ENCODE measurements at places on chromosomes 5 and 9. TPM values are rescaled to one million over a fixed set of nuclear protein-coding genes. Genes with fewer than 3 reads are reported as not detected.
A peak's percentile ranks its signal among the peaks of the same experiment; 100 is the strongest.

GRCh38 chr5:150487199-150488061 lies 20.5 kb upstream of the NDST1 start:
- no peak for DNase-seq

DNA sequence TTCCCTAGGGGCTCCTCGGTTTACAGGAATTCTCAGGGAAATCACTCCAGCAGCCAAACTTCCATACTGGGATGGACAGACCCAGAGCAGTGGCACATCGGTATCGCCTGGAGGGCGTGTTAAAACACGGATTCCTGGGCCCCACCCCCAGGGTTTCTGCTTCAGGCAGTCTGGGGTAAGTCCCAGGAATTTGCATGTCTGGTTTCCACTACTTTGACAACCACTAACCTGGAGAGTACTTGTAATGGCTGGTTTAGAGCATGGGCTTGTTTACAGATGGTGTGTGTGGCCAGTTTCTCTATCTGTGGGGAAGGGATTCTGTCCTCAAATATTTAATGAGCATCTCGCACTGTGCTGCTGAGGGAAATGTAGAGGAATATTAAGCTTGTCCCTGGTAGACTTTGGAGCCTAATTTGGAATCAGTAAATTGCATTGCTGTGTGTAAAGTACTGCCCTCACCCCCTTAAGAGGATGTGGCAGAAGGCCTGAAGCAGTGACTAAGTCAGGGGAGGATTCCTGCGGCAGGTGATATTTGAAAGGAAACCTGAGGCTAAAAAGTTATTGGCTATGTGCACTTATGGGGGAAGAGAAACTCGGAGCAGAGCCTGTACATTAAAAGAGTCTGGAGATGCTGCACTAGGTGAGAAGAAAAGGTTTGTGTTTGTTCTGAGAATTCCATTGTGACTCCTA lies 18.6 kb upstream of the TJP2 start:
- no peak for DNase-seq

DNA sequence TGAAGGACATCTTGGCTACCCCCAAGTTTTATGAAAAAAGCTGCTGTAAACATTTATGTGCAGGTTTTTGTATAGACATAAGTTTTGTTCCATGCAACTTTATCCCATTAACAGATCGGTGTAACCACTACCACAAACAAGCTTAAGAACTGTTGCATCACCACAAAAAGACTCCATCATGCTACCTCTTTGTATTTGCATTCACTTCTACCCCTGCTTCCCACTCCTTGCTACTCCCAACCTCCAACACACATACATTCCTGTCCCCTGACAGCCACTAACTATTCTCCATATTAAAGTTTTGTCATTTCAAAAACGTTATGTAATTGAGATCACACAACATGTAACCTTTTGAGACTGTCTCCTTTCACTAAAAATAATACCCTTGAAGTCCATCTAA lies 57.8 kb upstream of the LHFPL2 start:
- no peak for DNase-seq

GRCh38 chr5:174550026-174550425 lies 174.4 kb upstream of the MSX2 start:
- no peak for DNase-seq

- DNase-seq: no peak
Observed at GRCh38 chr9:107744873-107745272, 255.3 kb upstream of the KLF4 start.

GRCh38 chr9:130186839-130187522 lies 14.8 kb downstream of the NCS1 start:
- no peak for DNase-seq

- no peak for DNase-seq
Observed at GRCh38 chr9:118785456-118785855, 583.8 kb downstream of the BRINP1 start.

DNA sequence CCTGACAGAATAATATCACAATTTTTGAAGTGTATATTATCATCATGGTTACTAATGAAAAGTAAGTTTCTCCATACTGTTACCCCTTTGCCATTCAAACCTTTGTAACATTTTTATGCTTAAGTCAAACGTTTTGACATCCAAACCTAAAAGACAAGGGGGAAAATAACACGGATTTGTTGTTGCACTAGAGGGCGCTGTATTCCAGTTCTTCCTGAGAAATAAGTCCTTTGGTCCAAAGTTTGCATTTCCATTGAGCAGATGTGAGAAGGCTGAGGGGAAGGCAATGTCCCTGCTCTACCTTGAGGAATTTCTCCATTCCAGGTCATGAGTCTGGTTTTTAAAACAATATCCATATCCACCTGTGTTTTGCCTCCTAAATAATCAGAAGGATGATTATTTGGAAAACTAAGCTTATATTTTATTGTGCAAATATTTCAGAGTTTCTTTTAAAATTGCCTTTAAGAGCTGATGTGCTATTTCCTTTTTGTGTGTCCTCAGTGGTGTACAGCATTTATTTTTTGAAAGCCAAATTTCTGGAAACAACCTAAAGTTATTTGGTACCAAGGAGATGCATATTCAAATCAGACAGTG lies 9.7 kb downstream of the LECT2 start:
- DNase-seq: peak; percentile 56

GRCh38 chr9:128085943-128086342 lies 17.9 kb downstream of the SLC25A25 start:
- no peak for DNase-seq

- no peak for DNase-seq
Observed at GRCh38 chr9:33229359-33230114, 10.4 kb upstream of the SPINK4 start.

DNA sequence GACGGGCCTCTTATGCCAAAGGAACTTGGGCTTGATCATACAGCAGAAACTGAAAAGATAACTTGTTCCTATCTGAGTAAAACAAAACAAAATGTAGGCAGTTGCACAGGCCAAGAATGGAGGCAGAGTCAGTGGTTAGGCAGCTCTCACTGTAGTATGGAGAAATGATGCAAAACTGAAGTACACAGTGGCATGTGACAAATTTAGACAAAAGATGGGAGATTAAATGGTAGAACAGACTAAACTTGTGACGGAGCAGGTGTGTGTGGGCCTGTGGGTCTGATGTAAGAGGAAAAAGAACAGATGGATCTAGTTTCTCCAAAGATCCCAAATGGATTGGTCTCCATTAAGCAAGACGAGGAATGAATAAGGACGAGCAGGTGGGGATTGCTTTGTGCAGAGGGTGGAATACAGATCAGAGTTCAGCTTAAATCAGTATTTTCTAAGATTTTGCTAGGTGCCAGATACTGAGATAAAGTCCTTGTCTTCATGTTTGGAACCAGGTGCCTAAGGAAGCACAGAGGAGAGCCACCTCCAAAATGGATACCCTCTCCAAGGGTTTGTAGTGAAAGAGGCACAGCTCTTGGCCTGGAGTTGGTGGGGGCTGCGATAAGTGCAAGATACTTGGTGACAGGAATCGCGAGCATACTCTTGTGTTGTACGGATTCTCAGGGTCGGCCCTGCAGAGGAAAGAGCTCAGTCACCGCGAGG lies 722 bp upstream of the DCP2 start:
- DNase-seq: no peak

DNA sequence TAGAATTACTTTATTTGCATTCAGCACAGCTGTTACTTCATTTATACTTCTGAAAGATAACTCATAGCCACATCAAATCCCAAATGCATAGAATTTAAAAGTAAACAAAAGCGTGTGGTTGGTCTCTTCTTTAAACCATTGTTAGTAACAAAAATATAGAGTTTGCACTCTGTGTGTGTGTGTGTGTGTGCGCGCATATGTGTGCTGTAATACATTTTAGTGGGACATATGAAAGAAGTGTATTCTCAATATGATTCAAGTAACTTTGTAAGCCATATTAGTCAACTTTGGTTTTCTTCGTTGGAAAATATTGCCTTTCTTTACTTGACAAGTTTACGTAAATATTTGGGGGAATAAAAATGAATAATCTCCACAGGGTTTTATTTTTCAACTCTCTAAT lies 106.1 kb upstream of the PRRC1 start:
- DNase-seq: no peak

- DNase-seq: no peak
Observed at GRCh38 chr9:135568026-135568425, 6.5 kb downstream of the PAEP start.

GRCh38 chr5:156391139-156391538 lies 64.2 kb downstream of the SGCD start:
- DNase-seq: no peak

- DNase-seq: peak; percentile 88
Observed at GRCh38 chr9:97411789-97412625, at the start of gene TDRD7. Gene TDRD7 (plus strand): TSS chr9:97412096. CDS start chr9:97428466, 16,370 bp downstream.

DNA sequence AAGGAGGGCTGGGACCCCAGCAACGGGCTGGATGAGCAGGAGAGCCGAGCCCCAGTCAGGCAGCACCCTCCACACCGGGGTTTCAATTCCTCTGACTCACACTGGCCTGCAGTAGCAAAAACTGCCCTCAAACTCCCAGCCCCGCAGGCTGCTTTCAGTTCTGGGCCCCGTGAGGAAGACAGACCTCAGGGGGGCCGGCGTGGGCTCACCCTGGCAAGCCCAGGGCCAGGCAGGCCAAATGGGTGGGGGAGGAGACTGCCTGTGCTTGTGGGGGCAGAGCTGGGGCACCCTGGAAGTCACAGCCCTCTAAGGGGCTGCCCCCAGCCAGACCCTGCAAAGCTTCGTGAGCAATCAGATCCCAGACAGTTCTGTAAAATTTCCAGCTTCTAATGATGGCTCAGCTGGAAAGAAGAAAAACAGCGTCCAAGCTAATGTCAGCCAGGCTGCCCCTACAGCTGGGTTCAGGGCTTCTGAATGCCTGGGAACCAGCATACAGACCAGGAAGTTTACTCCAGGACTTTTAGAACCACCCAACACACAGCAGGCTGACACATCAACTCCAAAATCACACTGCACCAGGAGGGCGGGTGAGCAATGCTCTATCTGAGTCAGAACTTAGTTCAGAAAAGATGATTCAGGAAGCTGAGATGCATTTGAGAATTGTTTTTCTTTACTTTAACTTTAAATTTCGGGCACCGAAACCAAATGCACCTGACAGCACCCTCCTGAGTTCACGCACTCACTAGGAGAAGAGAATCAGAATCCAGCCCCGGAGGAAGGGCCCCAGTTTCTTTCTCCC lies 34.7 kb downstream of the LPCAT1 start:
- DNase-seq: no peak

GRCh38 chr9:126781186-126782052 lies 23.4 kb upstream of the ZBTB43 start:
- DNase-seq: peak; percentile 86

GRCh38 chr5:93891491-93892480 lies 150.4 kb upstream of the POU5F2 start:
- DNase-seq: no peak

Gene GRM6
- total RNA-seq: not detected

Gene CARTPT
- total RNA-seq: not detected

Gene ENC1
- total RNA-seq: 0.55 TPM

Gene PGM5
- not detected for total RNA-seq

Gene CRB2
- total RNA-seq: not detected

Gene PDE8B
- not detected for total RNA-seq

Gene GPRIN1
- total RNA-seq: 1.9 TPM

Gene PTPRD
- total RNA-seq: not detected

Gene CDKN2B
- 2.3 TPM for total RNA-seq

Gene PCDHA2
- not detected for total RNA-seq

Gene ADAMTS12
- total RNA-seq: not detected

Gene PSAT1
- 110 TPM for total RNA-seq

All from activated CD8-positive, alpha-beta T cell treated with anti-CD3 and anti-CD28 coated beads, Interleukin-2, amount 10 ng/mL, durations not matched to agents 7 days and 5 days (primary cell).